Activated CD4-positive, alpha-beta T cell treated with anti-CD3 and anti-CD28 coated beads, Interleukin-2, Interleukin-4, amounts not matched to agents 100 ng/mL and 50 ng/mL, durations not matched to agents 16 hours and 8 hours (primary cell): ENCODE measurements at places on chromosomes 3 and 15.

- peak; percentile 24 for DNase-seq
Observed at GRCh38 chr3:34178415-34178814, 380.0 kb downstream of the PDCD6IP start.

DNA sequence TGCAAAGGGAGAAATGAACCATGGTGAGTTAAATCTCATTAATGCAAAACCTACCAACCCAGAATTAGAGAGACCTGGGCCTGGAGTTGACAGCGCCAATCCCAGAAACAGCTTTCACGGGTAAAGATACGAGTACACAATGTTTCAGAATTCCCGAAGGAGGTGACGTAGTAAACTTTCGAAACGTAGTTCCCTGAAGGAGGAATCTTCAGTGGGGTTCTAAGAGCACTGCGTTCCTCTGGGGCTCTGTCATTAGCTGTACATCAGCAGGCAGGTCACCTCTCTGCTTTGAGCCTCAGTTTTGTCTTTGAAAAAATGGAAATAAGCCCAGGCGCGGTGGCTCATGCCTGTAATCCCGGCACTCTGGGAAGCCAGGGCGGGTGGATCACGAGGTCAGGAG is 152.3 kb downstream of the XXYLT1 start:
- no peak for DNase-seq

DNA sequence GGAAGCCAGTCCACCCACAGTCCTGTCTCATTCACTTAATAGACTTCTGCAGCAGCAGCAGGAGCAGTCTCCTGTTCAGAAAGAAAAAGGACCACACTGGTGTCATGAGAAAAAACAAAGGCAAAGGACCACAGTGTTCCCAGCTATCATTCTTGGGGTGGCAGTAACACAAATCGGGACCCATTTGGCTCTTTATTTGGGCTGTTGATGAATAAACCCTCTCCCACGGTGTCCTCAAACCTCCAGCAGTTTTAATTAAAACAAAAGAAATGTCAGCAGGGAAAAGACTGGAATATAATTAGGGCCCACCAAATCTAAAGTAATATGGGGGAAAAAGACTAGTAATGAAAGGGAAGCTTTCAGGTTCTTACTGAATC is 210.5 kb upstream of the SLC2A2 start:
- no peak for DNase-seq

GRCh38 chr3:110414855-110415254 is 656.8 kb upstream of the NECTIN3 start:
- DNase-seq = no peak

GRCh38 chr3:107950417-107950816 is 140.4 kb downstream of the CD47 start:
- no peak for DNase-seq

DNA sequence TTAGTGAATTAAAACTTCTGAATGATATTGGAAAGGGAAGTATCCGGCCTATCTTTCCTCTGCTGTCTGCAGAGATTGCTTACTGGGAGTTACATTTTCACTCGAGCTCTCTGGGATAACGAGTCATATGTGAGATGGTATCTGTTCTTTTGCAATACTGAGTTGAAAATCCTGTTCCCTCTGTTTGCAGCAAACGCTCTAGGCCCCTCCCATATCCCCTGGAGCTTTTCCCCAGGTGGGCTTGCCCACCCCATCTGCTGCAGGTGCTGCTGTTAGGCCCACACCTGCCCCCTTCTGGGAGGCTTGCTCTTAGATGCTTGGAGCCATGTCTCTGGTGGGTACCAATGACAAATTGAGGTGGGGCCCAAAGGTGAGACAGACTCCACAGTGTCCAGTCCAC is 42.7 kb upstream of the MTMR10 start:
- no peak for DNase-seq

DNA sequence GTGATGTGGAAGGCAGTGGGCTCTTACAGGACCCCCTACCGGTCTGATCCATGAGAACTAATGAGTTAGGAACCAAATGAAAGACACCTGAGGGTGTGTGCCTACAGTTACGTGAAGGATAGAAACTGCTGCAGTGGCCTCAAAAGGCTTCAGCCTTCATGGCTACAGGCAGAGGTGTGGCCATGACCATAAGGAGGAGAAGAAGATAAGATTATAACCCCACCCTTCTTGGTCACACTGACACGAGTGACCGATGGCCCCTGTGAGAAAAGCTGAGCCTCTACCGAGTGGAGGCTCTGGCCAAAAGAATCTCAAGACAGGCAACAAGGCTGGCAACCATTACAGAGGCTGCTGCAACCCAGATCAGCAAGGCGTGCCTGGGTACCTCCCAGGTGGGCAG is 6.3 kb downstream of the RFT1 start:
- no peak for DNase-seq
